Activated CD4-positive, alpha-beta T cell treated with anti-CD3 and anti-CD28 coated beads, Interleukin-2, amount 50 U/mL, for 48 hours (primary cell): ENCODE measurements at places on chromosomes 1 and 21.

GRCh38 chr1:167612587-167613385 is 17.2 kb upstream of the RCSD1 start:
- DNase-seq, result no peak

DNA sequence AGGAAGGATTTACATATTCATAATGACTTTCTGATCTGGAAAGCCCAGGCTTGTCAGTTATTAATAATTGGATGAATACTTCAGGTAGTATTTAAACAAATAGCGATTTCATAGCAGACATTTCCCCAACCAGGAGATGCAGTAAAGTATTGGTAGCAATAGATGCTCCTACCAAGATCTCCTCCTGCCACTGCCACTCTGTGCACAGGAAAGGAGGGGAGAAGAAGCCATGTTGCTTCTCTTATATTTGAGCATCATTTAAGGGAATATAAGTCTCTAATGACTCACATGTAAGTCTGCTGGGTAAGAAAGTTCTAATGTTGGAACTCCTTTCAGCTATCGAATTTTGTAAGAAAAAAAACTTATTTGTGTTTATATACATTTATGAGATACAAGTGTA is 420 bp upstream of the IFI16 start:
- DNase-seq, result no peak

DNA sequence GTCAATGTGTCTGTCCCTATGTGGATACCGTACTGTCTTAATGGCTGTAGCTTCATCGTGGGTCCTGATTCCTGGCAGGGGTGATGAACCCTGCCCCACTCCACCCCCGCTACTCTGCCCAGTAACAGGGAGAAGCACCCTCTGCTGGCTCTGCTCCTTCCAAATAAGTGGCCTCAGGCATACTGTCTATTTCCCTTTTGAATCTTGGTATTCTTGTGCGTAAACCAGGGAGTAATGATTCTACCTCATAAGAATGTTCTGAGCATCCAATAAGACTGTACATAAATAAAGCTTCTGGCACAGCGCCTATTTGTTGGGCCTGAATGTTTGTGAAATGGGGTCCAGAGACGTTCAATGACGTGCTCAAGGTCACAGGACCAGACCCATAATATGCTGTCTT is 35.2 kb upstream of the CTPS1 start:
- no peak for DNase-seq

GRCh38 chr1:200034761-200035396 is 7.4 kb downstream of the NR5A2 start:
- DNase-seq, result no peak

DNA sequence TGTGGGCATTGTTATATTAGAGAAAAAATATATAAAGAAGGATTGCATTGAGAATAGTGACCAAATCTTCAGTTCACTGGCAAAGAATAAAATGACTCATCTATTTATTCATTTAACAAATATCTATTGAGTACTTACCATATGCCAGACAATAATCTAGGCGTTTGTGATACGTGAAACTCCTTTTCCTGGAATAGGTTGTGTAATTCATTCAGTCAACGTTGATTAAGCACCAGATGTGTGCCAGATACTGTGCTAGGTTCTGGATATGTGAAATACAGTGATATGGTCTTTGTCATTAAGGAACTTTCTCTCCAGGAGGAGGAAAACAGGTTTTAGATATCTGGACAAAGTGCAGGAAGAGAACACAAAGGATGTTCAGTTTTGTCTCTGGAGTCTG is 344.5 kb downstream of the RWDD3 start:
- no peak for DNase-seq

DNA sequence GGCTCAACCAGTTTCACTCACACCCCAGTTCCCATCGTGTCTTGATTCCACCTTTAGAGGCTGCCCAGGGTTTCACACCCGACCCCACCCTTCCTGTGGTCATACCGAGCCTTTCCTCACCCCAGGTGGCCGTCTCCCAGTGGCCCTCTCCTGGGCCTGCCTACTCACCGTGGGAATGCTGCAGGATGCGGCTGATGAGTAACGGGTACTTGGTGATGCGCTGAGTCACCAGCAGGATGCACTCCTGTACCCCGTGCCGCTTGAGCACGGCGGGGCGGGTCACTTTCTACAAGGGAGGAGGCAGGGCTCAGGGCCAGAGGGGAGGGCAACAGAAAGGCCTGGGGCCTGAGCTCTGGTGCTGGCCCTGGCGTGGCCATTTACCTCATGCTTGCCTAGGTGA is 16.4 kb downstream of the ARHGEF2 start:
- peak; percentile 36 for DNase-seq

DNA sequence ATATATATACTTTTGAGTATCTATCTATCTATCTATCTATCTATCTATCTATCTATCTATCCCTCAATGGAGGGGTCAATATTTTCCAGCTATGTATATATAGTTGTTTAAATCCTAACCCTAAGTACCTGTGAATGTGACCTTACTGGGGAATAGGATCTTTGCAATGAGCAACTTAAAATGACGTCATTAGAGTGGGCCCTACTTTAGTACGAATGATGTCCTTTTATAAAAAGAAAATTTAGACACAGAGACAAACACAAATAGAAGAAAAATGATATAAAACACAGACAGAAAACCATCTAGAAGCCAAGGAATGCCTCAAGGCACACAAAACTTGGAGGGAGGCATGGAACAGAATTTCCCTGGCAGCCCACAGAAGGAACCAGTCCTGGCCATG is 2283.7 kb downstream of the NCAM2 start:
- DNase-seq, result no peak

DNA sequence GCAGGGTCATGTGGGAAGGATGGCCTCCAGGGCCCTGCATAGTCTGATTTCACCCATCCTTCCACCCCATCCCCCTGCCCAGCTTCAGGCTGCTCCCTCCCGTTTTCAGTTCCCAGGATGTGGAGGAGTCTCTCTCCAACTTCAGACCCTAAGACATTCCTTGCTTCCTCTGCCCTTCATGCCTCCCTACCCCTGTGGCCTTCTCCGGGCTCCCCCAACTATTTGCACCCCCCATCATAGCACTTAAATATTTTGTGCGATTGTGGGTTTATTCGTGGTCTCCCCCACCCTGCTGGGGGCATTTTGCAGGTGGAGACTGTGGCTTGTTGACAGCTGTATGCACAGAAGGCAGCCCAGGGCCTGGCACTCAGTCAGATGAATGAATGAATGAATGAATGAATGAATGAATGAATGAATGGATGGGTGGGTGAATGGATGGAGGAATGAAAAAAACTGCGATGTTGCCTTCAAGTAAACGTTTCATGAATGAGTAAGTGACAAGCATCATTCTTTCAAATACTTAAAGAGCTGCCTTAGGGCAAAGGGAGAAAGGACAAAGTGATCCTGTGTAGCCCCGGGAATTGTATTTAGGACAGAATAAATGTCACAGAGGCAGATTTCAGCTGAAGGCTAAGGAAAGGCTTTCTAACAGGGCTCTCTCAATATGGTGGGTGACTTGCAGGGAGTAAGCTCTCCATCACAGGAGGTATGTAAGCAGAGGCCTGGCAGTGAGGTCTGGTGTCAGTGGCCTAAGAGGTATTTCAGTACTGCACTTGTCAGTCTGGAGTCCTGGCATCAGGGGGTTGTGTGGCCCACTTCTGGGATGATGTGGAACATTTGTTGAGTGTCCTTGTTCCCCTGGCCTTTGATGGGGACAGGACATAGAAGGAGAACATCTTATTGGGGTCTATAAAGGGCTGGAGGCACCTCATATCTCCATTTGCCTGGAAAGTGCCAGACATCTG is 156.4 kb downstream of the PTPRU start:
- DNase-seq, result no peak

GRCh38 chr21:45849651-45850050 is 131.9 kb upstream of the COL6A1 start:
- DNase-seq, result no peak

DNA sequence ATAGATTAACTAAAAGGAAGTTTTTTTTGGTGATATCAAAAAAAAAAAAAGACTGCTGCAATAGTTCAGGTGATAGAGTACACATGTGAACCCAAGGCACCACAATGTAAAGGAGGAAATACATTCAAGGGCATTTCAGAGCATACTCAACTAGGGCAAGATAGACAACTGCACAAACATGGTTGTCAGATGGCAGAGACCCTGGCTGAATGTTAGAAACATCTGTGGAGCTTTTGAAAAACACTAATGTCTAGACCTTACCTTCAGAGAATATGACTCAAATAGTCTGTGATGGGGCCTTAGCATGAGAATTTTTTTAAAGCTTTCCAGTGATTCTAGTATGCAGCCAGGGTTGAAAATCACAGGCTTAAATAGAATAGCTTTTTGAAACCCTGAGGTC is 173.6 kb downstream of the VAV3 start:
- no peak for DNase-seq
